Eye (tissue), 1 donor: ENCODE measurements at places on chromosomes 3 and 15.
A peak's percentile ranks its signal among the peaks of the same experiment; 100 is the strongest.

GRCh38 chr15:72180761-72181324 lies 16.7 kb downstream of the GRAMD2A start:
- no peak for DNase-seq

GRCh38 chr15:73344056-73344455 lies 24.7 kb downstream of the HCN4 start:
- no peak for DNase-seq

- DNase-seq: no peak
Measured at GRCh38 chr15:100111125-100112060, 230.4 kb downstream of the ADAMTS17 start.

GRCh38 chr3:94985778-94986177 lies 922.9 kb downstream of the NSUN3 start:
- no peak for DNase-seq

- DNase-seq: no peak
Measured at GRCh38 chr3:125960456-125961288, 8.3 kb upstream of the ROPN1B start.

DNA sequence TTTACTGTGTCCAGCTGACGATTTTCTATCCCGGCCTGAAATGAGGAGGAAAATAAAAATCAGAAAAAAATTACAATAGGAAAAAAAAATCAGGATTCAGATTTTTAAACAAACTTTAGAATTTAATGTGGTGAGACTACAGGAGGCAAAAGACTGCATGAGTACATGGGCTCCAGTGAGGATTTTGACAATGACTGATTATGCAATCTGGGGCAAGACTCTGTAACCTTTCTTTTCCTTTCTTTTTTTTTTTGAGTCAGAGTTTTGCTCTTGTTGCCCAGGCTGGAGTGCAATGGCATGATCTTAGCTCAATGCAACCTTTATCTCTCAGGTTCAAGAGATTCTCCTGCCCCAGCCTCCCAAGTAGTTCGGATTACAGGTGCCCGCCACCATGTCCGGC lies 29.9 kb downstream of the SPG11 start:
- DNase-seq: no peak

DNA sequence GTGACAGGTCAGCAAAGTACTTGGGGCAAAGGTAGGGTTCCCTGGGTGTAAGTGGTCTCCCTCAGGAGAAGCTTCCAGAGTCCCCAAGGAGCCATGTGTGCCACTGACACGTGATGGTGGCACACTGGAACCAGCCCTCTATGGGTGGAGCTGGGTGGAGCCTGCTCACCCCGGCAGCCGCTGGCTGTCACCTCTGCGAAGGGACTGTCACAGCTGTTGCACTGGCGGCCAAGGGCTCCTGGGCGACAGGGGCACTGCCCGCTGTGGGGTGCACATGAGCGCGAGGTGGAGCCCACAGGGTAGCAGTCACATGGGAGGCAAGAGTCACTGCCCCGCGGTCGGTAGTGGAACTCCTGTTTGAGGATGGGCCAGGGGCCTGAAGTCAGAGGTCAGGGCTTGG lies 12.0 kb downstream of the CELSR3 start:
- no peak for DNase-seq

GRCh38 chr3:107753494-107753893 lies 230.7 kb downstream of the BBX start:
- DNase-seq: peak; percentile 73

GRCh38 chr3:146339349-146339748 lies 88.4 kb upstream of the PLSCR4 start:
- no peak for DNase-seq

DNA sequence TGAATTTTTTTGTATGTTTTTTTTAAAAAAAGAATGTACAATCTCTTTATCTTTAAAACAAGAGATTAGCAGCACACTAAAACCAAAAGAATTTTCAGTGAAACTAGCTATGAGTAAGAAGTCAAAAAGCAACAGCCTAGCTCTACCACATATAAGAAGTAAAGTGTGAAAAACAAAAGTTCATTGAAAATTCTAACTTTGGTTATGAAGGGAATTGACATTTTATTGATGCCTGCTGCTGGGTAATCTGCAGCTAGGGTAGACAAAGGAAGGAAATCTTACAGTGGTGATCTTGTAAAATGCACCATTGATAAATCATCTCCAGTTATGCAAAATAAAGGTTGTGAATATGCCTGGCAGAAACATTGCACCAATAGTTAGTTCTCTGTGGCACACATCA lies 37.8 kb upstream of the FOXB1 start:
- no peak for DNase-seq
